ENCODE measurements at places on chromosomes 13 and 19.

DNA sequence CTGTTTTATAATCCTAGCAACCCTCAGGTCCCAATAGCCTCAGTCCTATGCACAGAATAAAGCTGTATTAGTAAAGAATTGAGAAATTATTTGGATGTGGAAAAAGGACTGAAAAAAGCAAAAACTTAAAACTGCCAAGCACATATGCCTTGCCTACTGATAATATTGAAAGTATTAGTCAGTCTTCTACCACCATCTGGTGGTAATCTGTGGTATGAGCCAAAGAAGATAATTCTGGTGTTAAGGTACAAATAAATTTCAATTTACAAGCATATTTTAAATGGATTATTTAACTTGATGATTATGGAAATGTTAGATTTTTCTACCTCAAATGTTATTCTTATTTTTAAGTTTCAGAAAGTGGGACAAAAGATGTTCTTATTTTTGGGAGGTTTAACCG is 460.3 kb upstream of the KLHL1 start:
- peak; percentile 77 for DNase-seq

GRCh38 chr19:19618219-19619051 is at the start of gene PBX4:
TSS of gene PBX4 (minus strand) at chr19:19618687. CDS start at chr19:19618629, 58 bp downstream.
- DNase-seq = peak; percentile 96

- DNase-seq = no peak
These were observed 24.9 kb downstream of the RCBTB2 start for GRCh38 chr13:48508011-48508410.

DNA sequence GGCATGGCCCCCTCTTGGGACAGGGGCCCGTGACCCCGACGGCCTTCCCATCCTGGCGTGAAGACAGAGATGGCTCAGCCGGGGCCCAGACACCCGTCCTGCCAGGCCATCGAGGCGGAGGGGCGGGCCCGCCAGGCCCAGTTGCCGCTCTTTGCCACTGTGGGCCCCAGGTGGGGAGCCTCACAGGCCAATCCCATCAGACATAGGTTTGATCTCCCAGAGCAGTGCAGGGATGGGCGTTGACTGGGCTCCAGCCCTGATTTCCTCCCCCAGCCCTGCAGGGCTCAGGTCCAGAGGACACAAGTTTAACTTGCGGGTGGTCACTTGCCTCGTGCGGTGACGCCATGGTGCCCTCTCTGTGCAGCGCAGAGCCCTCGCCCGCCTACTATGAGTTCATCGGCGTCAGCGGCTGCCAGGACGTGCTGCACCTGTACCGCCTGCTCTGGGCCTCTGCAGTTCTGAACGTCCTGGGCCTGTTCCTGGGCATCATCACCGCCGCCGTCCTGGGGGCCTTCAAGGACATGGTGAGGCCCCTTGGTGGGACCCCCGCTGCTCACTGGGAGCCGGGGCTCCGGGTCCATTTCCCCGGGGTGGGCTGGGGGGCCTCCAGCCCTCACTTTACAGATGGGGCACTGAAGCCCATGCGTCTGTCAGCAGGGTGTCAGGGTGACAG is 42.4 kb downstream of the TMEM255B start:
- DNase-seq = no peak

DNA sequence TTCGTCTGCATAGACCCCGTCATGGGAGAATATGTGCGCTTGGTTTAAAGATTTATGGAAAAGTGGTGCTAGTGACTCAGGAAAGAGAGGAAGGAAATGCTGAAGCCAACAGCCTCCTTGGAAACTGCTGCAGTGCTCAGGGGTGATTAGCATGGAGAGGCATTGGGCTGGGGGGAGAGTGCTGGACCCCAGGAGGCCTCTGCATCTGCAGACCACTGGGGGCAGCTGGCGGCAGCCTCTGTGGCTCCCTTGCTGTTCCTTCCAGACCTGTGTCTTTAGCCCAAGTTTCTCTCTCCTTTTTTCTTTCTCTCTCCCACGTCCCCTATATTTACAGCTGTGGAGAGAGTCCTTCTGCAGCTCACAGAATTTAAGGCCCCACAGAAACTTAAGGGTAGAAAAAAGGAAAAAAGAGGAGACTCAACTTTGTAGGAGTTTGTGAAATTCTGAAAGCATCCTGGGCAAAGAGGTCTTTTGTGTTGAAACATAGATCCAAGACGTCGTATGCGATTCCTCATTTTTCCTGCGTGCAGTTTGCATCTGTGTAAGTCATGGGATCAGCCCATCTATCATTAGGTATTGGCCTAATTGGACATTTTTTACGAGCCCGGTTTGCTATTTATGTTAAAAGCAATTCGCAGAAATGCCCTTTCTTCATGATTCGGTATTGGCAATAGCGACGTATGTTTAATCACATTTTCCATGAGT is 116.2 kb upstream of the ZNF536 start:
- no peak for DNase-seq

GRCh38 chr13:113045251-113046127 is 60.1 kb upstream of the F7 start:
- no peak for DNase-seq

- DNase-seq = no peak
These were observed 239.1 kb downstream of the COG6 start for GRCh38 chr13:39894586-39894985.

GRCh38 chr19:33268162-33268991 is 34.0 kb downstream of the CEBPA start:
- no peak for DNase-seq

GRCh38 chr13:78603240-78603957 is at the start of gene POU4F1:
TSS of gene POU4F1 (minus strand) at chr13:78603552. CDS start at chr13:78603326, 226 bp downstream.
- peak; percentile 69 for DNase-seq

DNA sequence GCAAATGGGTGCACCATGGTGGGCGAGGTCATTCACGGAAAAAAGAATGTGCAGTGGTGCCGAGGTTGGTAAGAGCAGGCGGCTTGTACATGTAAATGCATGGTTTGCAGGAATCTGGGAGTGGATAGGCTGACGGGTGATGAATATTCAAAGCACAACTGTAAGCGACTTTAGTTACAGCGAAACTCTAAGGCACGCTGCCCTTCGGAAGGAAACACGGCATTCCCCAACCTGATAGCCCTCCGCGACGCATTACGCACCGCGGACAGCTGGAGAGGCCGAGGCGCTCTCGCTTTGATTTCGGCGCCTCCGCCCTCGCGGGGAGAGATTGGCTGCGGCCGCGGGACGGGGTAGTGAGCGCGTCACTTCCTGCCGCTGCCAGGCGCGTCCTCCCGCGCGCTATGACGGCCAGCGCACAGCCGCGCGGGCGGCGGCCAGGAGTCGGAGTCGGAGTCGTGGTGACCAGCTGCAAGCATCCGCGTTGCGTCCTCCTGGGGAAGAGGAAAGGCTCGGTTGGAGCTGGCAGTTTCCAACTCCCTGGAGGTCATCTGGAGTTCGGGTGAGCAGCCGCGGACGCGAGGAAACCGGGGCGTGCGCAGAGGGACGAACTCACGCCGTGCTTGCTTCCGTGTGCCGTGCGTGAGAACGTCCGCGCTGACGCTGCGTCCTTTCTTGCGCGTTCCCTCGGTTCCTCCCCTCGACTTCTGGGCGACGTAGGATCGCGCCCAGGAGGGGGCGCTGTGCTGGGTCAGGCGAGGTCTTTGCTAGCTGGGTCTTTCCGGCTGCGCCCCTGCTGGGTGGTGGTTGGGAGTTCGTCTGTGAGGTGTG is at the start of gene NUDT15:
Gene NUDT15 (plus strand): TSS at position 381 of the 828 bp plus-strand sequence. CDS start 21 bp downstream, at position 402.
- DNase-seq = peak; percentile 100

DNA sequence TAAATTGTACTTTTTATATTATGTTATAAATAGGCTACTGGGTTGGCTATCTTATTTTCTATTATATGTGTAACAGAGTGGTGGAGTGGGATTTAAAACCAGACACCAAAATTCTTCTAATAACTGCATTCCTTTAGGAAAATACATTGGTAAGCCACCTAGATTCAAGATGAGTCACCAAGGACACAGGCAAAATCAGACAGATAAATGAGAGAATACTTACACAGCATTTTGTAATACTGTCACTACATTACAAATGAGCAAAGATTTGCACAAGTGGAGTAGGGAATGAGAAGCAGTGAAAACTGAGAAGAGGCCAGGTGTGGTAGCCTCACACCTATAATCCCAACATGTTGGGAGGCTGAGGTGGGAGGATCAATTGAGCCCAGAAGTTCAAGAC is 6.2 kb upstream of the SPART start:
- no peak for DNase-seq

DNA sequence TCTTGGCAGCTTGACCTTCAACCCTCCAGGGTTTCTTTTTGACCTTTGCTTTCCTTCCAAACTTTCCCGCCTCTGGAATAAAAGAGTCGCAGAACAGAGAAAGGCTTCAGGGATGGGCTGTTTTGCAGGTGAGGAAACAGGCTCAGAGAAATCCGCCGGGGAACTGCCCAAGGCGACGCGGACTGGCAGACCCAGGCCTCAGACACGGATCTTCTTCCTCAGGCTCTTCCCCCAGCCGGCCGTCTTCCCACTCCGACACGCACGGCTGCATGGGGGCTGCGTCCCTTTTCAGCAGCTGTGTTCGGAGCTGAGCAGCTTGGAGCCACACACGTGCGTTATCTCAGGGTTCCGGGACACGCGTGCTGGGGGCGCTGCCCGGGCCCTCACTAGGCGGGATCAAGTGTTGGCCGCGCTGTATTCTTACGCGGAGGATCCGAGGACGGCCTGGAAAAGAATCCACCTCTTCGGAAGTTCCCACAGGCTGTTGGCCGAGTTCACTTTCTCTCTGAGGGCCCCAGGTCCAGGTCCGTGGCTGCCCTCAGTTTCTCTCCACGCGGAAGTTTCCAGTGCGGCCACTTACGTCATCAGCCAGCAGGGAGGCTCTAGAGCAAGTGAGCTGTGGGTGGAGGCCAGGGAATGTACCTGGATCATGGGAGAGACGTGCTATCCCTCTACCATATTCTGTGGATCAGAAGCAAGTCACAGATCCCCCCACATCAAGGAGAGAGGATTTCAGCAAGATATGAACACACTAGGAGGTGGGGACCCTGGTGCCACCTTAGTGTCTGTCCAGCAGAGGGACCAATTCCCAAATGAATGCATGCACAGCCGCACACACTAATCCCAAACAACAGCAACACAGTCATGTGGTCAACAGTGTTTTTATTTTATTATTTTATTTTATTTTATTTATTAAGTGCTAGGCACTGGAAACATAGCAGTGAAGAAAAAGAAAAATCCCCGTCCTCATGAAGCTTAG is 100.4 kb downstream of the ING1 start:
- no peak for DNase-seq

GRCh38 chr13:71879129-71879535 is 12.1 kb upstream of the DACH1 start:
- peak; percentile 76 for DNase-seq

- no peak for DNase-seq
These were observed 853 bp upstream of the CACNA1A start for GRCh38 chr19:13507053-13507611.

- DNase-seq = no peak
These were observed 43.1 kb downstream of the RFXAP start for GRCh38 chr13:36862002-36862685.

DNA sequence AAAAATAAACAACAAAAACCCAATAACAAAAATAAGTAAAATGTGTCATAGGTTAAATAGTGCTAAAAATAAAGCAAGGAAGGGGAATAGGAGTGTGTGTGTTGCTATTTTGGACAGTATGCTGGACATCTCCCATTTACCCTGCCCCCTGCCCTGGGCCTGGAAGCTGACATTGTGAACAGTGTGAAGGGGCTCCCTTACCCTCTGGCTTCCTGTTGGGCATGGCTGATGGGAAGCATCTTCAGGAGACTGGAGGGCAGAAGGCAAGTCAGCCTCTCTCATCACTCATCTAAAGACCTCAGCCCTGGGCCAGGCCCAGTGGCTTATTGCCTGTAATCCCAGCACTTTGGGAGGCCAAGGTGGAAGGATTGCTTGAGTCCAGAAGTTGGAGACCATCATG is 26.7 kb downstream of the KCTD15 start:
- DNase-seq = no peak

- no peak for DNase-seq
These were observed 189.0 kb downstream of the LACC1 start for GRCh38 chr13:44068737-44069136.

DNA sequence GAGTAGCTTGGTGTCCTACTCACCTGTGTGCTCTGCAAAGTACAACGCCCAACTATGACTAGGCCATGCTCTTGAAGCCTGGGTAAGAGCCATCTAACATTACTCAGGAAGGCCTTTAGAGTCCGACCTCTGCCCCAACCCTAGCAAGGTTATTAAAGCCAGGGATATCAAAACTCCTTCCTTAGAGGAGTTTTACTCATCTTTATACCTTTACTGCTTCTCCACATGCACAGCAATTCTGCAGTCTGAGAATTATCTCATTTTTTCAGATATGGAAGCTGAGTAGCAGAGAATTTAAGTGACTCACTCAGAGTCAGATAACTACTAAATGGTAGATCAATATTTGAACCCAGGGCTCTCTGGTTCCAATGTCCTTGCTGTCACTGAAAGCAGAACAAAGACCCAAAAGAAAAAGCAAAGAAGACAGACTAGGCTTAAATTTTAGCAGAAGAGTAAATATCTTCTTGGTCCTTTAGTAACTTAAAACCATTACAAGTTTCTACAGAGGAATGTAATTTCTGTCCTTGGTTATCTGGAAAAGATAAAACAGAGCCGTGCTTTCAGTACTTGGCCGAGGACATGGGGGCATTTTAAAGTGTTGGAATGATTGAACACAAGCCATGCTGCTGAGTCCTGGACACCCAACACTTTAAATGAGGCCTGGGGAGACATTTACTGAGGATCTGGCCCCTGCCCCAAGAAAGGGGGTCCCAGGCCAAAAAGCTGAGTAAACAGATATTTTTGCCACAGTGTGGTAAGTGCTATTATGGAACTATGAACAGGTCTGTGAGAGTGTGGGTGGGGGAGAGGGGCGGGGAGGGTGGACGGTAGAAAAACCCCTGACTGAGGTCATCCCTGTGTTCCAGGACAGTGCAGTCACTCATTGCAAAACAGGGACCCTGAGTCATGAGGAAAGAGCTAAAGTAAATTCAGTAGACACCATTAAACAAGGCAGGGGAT is 18.4 kb upstream of the KPNA3 start:
- no peak for DNase-seq

DNA sequence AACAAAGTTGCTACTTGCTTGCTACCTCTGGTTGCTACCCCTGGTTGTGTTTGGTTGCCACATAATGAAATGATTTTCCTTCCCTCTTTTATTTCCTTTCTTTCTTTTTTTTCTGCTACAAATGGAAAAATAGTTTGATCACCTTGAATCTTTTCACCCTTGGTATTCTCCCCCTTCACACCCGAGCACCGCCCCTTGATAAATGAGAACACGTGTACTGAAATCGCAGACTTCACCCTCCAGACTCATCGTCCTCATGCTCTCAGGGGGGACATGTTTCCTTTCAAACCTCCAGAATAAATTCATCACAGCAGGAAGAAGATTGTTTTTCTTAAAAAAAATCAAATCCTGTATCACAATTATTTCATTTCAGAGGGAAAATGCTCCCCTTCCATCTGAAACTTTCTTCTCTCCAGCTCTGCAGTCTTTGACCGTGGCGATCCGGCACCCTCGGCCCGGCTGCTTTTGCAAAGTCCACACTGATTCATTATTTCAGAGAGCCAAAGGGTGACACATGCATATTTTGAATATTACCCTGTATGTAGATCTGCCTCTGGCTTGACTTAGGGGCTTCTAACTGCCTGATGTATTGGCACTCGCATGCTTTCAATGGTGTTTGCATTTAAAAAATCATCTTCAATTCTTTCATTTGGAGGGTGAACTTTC is 222.6 kb upstream of the MAB21L1 start:
- DNase-seq = no peak

Measured in common myeloid progenitor, CD34-positive (primary cell).